ENCODE measurements at places on chromosomes 1 and 21. TPM values are rescaled to one million over a fixed set of nuclear protein-coding genes. Genes with fewer than 3 reads are reported as not detected.

The ATP1A2 gene
- total RNA-seq, result not detected

The CCDC28B gene
- 27.0 TPM for total RNA-seq

The TRIM17 gene
- 1.9 TPM for total RNA-seq

The ANGPTL3 gene
- not detected for total RNA-seq

The LDLRAD2 gene
- total RNA-seq, result 0.07 TPM

The CAPN9 gene
- not detected for total RNA-seq

The PCP4L1 gene
- not detected for total RNA-seq

The RBP7 gene
- total RNA-seq, result not detected

The SNX7 gene
- total RNA-seq, result not detected

The SGIP1 gene
- not detected for total RNA-seq

The RGS13 gene
- total RNA-seq, result not detected

The DNAJC28 gene
- 0.22 TPM for total RNA-seq

The F13B gene
- total RNA-seq, result not detected

The COL24A1 gene
- total RNA-seq, result not detected

The AHCYL1 gene
- 79.1 TPM for total RNA-seq

The CFAP141 gene
- total RNA-seq, result not detected

The SRP9 gene
- 304 TPM for total RNA-seq

The RNU5D-1 gene
- total RNA-seq, result not detected

The SFN gene
- 0.47 TPM for total RNA-seq

The PRAMEF4 gene
- total RNA-seq, result not detected

The KIAA1614 gene
- not detected for total RNA-seq

The BEND5 gene
- total RNA-seq, result 62.6 TPM

The OR2T33 gene
- total RNA-seq, result not detected

The FBLIM1 gene
- not detected for total RNA-seq

The MPC2 gene
- 64.9 TPM for total RNA-seq

The MTARC1 gene
- not detected for total RNA-seq

The SLC30A7 gene
- total RNA-seq, result 32.0 TPM

The SAMD13 gene
- 0.67 TPM for total RNA-seq

The FOXO6 gene
- total RNA-seq, result 0.68 TPM

The BRDT gene
- not detected for total RNA-seq

The LMO4 gene
- 36.8 TPM for total RNA-seq

The RNU1-3 gene
- total RNA-seq, result 1,043 TPM

The NHLH2 gene
- total RNA-seq, result not detected

The PCBP3 gene
- total RNA-seq, result 1.9 TPM

The FCRLA gene
- total RNA-seq, result not detected

The GCSAML gene
- total RNA-seq, result 0.27 TPM

The GJC2 gene
- total RNA-seq, result 3.4 TPM

The OR14K1 gene
- not detected for total RNA-seq

The ELF3 gene
- total RNA-seq, result 0.25 TPM

The EPHB2 gene
- 0.13 TPM for total RNA-seq

The CLCA1 gene
- not detected for total RNA-seq

The FMN2 gene
- total RNA-seq, result not detected

The GPR157 gene
- 4.7 TPM for total RNA-seq

The PPIAL4G gene
- total RNA-seq, result not detected

The CGN gene
- total RNA-seq, result 1.7 TPM

The SHISAL2A gene
- total RNA-seq, result 14.6 TPM

The VSIG8 gene
- total RNA-seq, result not detected

The PSRC1 gene
- total RNA-seq, result 12.9 TPM

The SLAMF6 gene
- total RNA-seq, result 43.9 TPM

The CLDN17 gene
- total RNA-seq, result not detected

The C1orf116 gene
- 0.07 TPM for total RNA-seq

The RXRG gene
- total RNA-seq, result not detected

The GSTM1 gene
- total RNA-seq, result 49.6 TPM

The AMPD1 gene
- total RNA-seq, result not detected

The RAB25 gene
- 0.63 TPM for total RNA-seq

The SYPL2 gene
- total RNA-seq, result not detected

The NBPF4 gene
- total RNA-seq, result not detected

The MTX1 gene
- 59.2 TPM for total RNA-seq

The ILDR2 gene
- total RNA-seq, result 14.3 TPM

Measured in activated CD8-positive, alpha-beta T cell treated with anti-CD3 and anti-CD28 coated beads for 36 hours (primary cell).